Psoas muscle (tissue), 8 donors: ENCODE measurements at places on chromosomes 1 and 21. TPM values are rescaled to one million over a fixed set of nuclear protein-coding genes. Genes with fewer than 3 reads are reported as not detected.

DNA sequence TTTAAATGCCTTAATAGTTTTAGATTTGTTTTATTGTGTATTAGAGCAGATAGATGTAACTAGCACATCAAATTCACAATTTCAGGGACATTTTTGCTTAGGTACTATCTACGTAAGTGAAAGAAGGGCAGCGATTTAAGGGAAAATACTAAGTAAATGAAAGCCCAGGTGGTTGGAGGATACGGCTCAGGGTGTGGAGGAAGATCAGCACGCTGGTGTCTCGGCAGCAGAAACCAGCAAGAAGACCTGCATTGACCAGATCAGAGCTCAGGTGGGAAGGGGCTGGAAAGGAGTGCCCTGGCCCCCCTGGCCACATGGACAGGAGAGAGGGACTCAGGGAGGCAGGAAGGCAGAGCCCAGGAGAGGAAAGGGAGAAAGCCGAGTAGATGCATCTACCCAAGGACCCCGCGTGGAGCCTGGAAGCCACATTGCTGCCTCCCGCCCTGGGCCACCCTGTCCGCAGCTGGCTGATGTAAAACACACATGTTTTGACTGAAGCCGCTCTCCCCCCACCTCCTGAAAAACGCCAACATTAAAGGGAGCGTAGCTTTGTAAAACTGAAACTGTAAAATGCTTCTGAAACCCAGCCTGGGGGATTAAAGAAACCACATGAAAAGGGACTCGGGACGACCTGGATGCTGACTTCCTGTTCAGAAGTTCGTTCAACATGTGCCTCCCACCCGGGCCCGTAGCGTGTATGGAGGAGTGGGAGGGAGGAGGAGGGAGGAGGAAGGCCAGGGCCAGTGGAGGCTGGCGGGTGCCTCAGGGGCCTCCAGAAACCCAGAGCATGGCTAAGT lies 72.6 kb upstream of the TARDBP start:
- no peak overlapping the region for H3K27ac ChIP-seq
- no peaks in the 10 kb centered on the region for H3K36me3 ChIP-seq
- no peaks in the 10 kb centered on the region for H3K27me3 ChIP-seq
- H3K4me3 ChIP-seq = no peak overlapping the region
- DNase-seq = no peak

C1orf53 gene
- 3.9 TPM for total RNA-seq

- no peaks in the 10 kb centered on the region for H3K27me3 ChIP-seq
- no peak overlapping the region for H3K4me3 ChIP-seq
- no peak for DNase-seq
- no peaks in the 10 kb centered on the region for H3K4me1 ChIP-seq
- no peak overlapping the region for H3K27ac ChIP-seq
Measured at GRCh38 chr1:188708795-188709535, 1768.7 kb downstream of the BRINP3 start.

DNA sequence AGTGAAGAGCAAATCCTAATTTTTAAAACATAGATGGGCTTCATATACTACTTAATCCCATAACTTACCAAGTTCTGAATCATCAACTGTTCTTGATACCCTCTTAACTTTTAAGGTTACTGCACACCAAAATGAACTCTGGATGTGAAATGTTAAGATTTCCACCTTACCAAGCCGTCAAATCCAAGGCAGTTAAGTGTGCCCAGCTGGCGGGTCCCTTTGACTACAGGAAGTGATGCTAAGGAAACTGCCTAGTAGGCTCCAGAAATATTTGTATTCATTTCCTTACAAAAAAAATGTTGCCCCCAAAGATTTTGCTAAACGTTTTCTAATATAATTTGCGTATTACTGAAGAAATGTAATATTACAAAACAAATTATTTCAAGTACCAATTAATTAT lies 10.7 kb downstream of the NRIP1 start:
- H3K4me1 ChIP-seq = peaks cover 96% of the 10 kb centered on the region
- H3K36me3 ChIP-seq = no peaks in the 10 kb centered on the region
- DNase-seq = no peak
- H3K4me3 ChIP-seq = no peak overlapping the region
- no peak overlapping the region for H3K27ac ChIP-seq

- no peak overlapping the region for H3K27ac ChIP-seq
- peaks cover 6% of the 10 kb centered on the region for H3K27me3 ChIP-seq
- H3K4me3 ChIP-seq = no peak overlapping the region
- no peak for DNase-seq
Measured at GRCh38 chr1:92461364-92462097, 25.2 kb downstream of the GFI1 start.

GRCh38 chr1:42192106-42192505 lies 27.6 kb upstream of the GUCA2A start:
- no peak overlapping the region for H3K27ac ChIP-seq
- no peaks in the 10 kb centered on the region for H3K27me3 ChIP-seq
- H3K36me3 ChIP-seq = peaks cover 84% of the 10 kb centered on the region
- H3K4me1 ChIP-seq = no peaks in the 10 kb centered on the region

CEP350 gene
- 61.7 TPM for total RNA-seq

ATXN7L2 gene
- total RNA-seq = 14.1 TPM
